Hypothalamus (tissue), 51 donors: ENCODE measurements at places on chromosomes 6 and 20.

GRCh38 chr6:79436241-79436640 is 101.0 kb downstream of the LCA5 start:
- no peak for DNase-seq

- no peak for DNase-seq
Measured at GRCh38 chr6:63121166-63121565, 90.1 kb upstream of the FKBP1C start.

DNA sequence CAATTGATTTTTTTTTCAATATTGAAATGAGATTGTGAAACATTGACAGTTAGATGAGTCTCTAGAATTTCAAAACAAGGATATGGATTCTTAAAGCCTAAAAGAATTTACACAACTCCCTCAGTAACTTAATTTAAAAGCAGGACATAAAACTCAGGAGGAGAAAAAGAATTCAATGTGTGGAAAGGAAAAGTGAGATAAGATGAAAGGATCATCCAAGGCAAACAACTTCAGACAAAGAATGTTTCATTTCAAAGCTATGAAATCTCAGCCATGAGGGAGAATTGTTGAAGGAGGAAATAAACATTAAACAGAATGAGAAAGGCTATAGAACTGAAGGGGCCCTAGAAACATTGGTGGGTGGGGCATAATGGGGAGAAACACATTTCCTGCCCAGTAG is 191.7 kb upstream of the NOX3 start:
- no peak for DNase-seq

GRCh38 chr6:126188279-126188909 is 151.5 kb upstream of the CENPW start:
- no peak for DNase-seq

- peak; percentile 19 for DNase-seq
Measured at GRCh38 chr6:80214436-80215022, 108.1 kb downstream of the BCKDHB start.

GRCh38 chr6:13831615-13832014 is 17.3 kb upstream of the MCUR1 start:
- DNase-seq: no peak

- no peak for DNase-seq
Measured at GRCh38 chr6:56751604-56752003, 108.9 kb upstream of the DST start.

DNA sequence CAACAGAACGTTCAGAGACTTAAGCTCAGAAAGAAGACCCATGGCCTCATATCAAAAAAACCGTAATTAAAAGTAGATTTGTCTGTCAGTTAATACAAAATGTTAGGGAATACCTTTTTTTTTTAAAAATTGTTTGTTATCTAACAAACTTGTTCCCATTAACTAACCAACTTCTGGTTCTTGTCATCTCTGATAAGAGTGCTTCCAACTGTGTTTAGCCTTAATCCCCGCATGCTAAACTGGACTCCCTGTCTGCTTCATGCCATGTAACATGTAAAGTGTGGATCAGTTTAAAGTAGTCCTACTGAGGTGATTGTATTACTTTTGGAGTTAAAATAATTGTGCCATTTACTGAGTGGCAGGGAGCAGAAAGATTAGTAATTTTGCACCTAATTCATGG is 6.3 kb downstream of the JARID2 start:
- no peak for DNase-seq

DNA sequence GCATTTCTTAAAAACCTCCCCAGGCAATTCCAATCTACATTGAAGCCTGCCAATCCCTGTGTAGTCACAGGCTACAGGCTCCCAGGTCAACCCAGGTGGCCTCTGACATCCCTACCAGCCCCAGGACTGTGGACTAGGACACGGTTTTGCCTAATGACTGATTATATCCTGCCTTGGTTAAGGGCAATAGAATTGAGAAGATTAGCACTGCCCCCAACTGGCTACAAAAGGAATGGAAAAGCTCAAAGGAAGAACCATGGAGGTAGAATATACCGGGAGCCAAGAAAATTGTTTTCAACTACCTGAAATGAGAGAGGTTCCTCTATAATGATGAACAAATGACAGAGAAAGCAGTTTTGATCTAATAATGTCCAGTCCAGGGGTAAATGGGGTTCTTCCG is 421.1 kb upstream of the AGPAT4 start:
- no peak for DNase-seq

- DNase-seq: no peak
Measured at GRCh38 chr20:56460459-56460858, 8.0 kb upstream of the RTF2 start.
